ENCODE measurements at places on chromosomes 3 and 15. TPM values are rescaled to one million over a fixed set of nuclear protein-coding genes. Genes with fewer than 3 reads are reported as not detected.

PLSCR2 gene
- total RNA-seq: 0.82 TPM

FETUB gene
- total RNA-seq: not detected

CA12 gene
- 141 TPM for total RNA-seq

CSTA gene
- 0.96 TPM for total RNA-seq

AQR gene
- 26.6 TPM for total RNA-seq

LRRC31 gene
- 16.5 TPM for total RNA-seq

SLC22A14 gene
- total RNA-seq: 0.16 TPM

CLDN18 gene
- not detected for total RNA-seq

MB21D2 gene
- 4.0 TPM for total RNA-seq

GOLGA8R gene
- total RNA-seq: 3.6 TPM

DNA sequence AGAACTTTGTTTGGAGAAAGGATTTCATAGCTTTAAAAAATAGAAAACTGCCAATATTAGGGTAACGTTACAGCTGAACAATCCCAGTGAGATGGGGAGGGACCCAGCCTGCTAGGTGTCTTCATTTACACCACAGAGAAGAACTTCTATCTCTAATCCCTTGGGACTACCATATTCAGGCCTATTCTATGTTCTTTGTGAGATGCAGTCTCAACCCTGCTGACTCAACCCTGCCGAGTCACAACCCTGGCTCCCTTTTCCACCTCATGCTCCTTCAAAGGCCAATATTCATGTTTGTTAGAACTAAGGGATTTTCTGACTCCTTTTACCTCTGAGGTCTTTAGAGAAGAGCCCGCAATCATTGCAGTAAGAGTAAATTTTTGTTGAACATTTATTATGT lies 350.5 kb downstream of the EPHB1 start:
- DNase-seq: no peak

GRCh38 chr15:58163985-58164384 lies 25.8 kb downstream of the AQP9 start:
- no peak for DNase-seq

- no peak for DNase-seq
These were observed 31.2 kb downstream of the SPATA12 start for GRCh38 chr3:57091521-57092273.

DNA sequence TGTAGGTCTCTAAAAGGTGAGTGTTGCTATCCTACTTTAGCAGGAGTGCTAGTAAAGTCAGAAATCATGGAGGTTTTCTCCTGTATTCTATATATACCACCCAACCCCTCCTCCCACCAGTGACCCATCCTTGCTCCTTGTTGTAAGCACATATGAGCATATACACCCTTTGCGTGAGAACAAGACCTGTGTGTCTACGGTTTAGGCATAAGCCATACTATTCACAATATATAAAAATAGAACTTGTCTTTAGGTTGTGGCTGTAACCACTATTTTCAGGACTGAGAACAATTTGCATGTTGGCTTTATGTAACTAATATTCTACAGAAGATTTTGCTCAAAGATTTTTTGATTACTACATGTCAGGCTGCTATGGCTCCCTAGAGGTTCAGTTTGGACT lies 59.1 kb upstream of the TOP2B start:
- no peak for DNase-seq

DNA sequence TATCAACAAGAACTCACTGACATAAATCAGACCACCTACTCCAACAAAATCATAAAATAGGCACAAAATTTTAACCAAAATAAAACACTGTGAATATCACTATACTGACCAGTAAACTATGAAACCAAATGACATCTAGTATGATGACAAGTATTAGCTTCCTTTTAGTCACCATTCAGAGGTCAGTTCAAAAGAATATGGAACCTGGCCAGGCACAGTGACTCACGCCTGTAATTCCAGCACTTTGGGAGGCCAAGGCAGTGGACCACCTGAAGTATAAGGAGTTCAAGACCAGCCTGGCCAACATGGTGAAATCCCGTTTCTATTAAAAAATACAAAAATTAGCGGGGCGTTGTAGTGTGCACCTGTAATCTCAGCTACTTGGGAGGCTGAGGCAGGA lies 65.8 kb downstream of the SMARCC1 start:
- no peak for DNase-seq

- DNase-seq: no peak
These were observed 5.3 kb upstream of the NCK1 start for GRCh38 chr3:136856665-136857064.

DNA sequence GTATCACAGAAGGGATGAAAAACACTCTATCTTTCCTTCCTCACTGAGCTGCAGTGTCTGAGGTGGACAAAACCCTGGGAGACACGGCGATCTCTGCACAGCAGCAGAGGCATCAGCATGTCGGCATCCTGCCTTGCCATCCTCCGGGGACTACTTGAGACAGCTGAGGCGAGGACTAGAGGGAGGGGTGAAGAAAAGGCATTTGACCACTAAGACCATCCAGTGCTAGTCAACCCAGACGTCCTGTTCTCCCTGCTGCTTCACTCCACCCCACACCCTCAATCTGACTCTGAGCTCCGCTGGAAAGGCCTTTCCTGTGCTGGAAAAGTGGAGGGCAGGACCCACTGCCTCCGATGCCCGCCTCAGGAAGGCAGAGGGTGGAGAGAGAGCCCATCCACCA lies 67.3 kb downstream of the VGLL4 start:
- no peak for DNase-seq

- no peak for DNase-seq
These were observed 327.0 kb downstream of the FEZF2 start for GRCh38 chr3:62046326-62046725.
